ENCODE measurements at places on chromosomes 7 and 10.
A peak's percentile ranks its signal among the peaks of the same experiment; 100 is the strongest.

GRCh38 chr7:36021917-36022550 is 131.0 kb upstream of the EEPD1 start:
- no peak for DNase-seq

DNA sequence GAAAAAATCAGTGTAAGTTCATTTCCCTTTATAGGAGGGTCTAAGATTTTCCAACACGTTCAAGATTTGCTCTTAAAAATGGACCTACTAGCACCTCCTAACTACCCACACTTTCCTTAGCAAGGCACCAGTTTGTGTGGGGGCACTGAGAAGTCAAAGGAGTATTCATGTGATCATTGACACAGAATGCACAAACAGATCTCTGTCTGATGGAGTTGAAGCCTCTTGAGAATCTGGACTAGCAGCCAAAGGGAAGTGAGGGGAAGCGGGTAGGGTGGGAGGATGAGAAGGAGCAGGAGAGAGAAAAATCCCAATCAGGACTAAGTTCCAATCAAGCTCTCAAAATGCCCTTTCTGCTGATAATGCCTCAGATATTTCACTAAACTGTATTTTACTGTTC is 4.1 kb downstream of the MMS19 start:
- DNase-seq: no peak

GRCh38 chr10:55631071-55631654 is 729.9 kb downstream of the ZWINT start:
- no peak for DNase-seq

DNA sequence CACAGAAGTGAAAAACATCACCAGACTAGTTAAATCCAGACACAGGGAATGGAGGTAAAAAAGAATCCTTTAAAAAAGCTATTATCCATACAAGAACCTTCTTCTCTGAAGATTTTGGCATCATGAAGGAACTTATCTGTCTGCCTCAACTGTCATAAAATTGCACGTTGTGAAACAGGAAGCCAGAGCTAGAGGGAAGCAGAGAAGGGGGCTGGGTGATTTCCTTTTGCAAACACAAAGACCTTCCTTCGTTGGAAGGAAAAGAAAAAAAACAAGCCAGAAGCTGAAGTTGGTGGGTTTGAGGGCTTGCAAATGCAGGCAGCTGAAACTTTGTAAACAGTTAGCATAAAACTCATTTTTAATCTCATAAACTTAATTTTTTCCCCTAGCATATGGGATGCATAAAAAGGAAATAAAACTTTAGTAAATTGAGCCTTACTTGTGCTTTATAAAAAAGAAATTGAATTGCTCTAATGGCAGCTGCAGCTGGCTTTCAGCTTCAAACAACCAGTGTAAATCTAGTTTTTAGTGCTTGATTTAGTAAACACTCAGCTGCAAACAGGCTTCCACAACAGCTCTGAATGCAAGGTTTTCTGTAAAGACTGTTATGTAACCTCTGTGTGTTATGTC is 101.6 kb downstream of the OTUD1 start:
- DNase-seq: no peak

DNA sequence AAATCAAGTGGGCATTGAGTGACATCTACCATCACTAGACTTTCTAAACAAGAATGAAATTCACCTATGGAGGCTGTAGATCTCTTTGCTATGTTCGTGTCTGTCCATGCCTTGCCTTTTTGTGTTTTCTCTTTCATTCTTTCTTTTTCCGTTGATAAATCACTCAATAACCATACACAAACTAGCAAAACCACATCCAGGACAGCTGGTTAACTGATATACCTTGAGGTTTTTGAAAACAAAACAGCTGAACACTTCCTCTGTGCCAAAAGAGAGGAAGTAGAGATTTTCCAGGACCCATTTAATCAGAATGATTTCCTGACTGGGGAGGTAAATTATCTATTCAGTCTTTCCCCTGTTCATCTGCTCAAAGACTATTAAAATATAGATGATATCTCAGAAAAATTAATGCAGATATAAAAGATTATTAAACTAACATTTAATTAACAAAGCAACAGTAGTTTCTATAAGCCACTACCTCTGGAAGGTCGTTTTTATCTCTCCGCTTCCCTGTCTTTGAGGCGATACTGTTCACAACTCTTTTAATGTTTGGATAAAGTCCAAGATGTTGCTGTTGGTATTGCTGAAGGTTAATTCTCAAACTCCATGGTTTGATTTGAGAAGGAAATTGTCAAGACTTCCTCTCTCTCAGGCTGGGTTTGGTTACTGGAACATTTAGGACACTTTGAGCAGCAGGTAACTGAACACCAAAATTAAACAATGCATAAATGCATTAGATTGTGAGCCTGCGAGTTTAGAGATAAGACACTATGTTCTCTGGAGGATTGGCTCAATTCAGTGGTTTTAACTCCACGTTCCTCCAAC is 24.4 kb upstream of the C10orf67 start:
- DNase-seq: no peak

DNA sequence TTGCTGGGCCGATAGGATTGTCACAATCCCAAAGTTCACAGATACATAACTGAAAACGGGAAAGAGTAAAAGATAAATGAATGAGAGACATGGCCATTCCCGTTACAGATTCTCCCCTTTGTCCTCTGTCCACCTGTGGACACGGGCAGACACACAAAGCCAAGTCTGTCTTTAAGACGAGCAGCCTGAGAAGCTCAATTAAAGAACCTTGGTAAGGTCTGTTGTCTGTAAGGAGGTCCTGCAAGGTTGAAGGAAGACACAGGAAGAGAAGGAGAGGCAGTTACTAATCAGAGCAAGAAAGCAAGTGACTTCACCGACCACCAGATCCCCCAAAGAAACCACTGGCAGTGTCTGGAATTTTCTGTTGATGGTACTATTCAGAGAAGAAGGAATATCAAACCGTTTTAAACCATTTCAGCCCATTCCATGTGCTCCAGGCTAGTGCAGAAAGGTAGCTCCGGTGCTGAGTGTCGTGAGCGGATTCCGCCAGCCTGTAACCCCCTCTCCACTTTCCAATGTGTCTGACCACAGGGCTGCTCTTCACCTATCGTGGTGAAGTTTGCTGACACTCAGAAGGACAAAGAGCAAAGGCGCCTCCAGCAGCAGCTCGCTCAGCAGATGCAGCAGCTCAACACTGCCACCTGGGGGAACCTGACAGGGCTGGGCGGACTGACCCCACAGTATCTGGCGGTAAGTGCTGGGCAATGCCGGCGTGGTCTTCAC is 252.6 kb downstream of the CELF2 start:
- peak; percentile 61 for DNase-seq

DNA sequence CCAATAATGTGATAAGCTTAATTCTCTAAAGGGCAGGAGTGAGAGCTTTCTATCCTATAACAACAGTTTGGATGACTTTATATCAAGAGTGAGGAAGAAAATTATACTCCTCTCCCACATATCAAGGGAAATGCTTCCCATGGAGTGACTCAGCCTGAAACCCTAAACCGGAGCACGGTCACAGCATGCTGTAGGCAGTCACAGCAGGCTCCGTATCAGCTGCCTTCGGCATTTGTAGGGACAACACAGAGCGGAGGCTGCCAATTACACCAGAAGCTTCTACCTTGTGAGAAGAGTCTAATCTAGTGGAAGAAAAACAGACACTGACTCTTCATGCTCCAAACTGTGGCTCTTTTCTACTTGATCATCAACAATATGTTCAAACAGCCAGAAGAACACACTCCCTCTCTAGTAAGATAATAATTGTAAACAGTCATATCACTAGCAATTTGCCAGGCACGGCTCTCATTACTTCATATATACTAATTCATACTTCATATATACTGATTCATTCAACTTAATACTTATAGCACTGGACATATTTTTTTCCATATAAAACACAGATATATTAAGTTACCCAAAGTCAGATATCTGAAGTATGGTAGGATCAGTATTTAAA is 65.9 kb downstream of the DGKB start:
- no peak for DNase-seq

- no peak for DNase-seq
Observed at GRCh38 chr10:1737222-1738061, at the start of gene ADARB2. ADARB2 (minus strand) TSS chr10:1737525.

- DNase-seq: no peak
Observed at GRCh38 chr10:69123306-69123746, 652 bp upstream of the VPS26A start.

DNA sequence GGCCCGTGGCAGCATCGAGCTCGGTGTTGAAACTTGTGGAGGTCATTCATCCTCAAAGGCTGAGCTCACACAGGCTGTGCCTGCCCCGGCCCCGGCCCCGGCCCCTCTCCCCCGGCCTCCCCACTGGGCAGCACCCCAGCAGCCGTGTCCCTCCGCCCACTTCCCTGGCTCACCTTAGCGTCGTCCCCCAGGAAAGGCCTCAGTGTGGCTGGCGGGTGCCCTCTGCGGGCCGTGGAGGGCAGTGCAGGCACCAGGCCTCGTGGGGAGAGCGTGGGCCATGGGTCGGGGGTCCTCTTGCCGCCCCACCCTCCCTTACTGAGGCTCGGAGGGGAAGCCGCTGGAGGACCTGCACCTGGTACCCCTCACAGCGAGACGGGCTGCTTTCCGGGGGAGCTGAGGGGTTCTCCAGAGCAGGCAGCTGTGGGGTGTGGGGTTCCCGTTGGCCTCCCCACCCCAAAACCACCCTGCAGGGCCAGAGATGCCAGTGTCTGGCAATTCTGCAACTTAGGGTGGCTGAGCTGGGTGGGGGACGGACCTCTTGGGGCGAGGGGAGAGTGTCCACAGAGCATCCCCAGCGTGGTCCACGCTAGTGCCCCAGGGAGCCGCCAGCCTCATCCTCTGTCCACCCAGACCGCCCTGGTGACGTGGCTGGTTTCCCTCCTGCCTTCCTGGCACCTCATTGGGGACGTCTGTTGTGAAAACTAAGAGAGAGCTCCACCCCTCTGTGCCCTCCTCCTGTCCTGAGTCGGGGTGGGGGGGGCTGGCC is 44.2 kb upstream of the DPYSL4 start:
- DNase-seq: no peak

DNA sequence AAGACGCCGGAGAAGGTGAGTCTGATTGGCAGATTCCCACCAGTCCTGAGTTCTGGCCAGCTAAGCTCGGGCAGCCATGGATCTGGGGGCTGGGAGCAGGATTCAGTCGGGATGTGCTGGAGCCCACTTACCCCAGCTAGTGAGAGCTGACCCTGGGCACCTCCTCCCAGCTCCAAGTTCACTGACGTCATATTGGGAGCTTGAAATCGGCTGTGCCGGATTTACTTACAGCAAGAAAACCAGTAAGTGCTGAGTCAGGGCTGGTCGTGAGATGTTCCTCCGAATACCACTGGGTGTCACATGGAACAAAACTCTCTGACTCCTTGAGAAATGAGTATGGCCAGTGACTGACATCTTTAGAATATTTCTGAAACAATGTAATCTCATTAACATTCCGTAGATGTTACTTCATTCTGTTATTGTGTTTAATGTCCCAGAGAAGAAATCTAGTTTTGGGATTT is 621.2 kb downstream of the SDK1 start:
- no peak for DNase-seq

- no peak for DNase-seq
Observed at GRCh38 chr7:98213296-98213887, 2.2 kb downstream of the BHLHA15 start.
